ENCODE measurements at places on chromosomes 13 and 19.

DNA sequence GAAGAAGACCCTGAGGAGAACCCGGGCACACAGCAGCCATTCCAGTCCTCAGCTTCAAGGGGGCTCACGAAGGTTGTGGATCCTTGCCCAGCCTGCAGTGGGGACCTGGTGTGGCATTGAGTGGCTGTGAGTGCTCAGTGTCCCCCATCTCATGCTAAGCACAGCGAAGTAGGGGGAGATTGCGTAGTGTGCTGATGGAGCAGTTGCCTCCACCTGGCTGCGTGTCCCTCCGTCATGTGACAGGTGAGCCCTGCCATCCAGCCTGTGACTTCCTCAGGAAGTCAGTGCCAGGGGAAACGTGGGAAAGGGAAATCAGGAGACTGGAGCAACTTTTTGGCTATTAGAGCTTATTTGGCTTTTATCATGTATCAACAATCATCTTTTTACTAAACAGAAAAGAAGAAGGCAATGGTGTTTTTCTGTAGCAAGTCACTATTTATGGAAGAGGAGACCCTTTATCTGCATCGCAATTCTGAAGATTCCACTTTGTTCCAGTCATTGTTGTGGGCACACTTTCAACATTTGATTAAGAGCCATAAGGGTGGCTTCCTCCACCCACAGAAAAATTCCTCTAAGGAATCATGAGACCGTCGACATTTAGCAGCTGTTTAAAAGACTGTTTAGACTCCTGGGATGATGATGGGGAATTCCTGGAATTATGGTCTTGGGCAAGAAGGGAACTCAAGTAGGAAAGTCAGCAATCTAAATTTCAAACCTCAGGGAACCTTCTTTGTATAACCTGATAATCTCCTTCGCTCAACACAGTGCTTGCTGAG is 126.8 kb upstream of the SPATA13 start:
- DNase-seq, result no peak

GRCh38 chr13:111209613-111210012 is 94.5 kb downstream of the ARHGEF7 start:
- DNase-seq, result no peak

DNA sequence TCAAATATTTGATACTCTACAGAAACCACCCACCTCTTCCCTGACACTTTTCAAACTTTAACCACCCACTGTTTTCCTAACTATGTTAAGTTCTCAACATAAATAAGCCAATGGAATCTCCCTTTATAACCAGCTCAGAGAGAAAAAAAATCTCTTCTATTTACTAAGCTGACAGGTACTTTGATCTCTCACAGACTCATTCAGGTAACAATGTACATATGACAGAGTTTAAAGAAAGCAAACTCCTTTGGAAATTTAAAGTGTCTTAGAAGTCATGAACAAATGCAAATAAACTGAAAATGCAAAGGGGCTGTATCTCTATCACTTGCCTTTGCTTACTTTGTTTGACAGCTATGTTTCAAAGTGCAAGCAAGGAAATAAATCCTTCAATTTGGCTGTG is 109.3 kb downstream of the KLF12 start:
- no peak for DNase-seq

GRCh38 chr13:20369886-20370361 is 137.8 kb upstream of the GJB6 start:
- DNase-seq, result no peak

DNA sequence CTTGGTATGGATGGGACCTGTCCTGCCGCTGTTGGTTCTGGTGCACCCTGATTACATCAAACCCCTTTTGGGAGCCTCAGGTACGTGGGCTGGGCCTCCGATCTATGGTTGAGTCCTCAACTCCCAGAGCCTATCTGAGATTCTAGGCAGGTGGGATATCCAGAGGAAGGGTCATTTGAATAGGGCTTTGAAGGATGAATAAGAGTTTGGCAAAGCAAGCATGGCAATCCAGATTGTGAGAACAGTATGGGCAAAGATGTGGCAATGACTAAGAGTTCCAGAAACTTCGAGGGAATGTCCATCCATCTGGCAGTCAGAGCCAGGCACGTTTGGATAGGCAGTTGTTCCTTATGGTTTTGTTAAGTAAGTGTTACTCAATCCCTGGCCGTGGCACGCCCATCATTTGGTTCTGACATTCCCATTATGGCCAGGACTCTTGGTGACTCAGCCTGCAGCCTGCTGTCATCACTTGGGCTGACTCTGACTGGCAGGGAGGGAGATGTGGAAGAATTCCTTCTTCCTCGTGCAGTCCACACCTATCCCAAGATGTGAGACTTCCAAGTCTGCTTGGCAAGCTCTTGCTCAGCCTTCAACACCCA is 21.5 kb downstream of the CYP4F22 start:
- DNase-seq, result no peak

DNA sequence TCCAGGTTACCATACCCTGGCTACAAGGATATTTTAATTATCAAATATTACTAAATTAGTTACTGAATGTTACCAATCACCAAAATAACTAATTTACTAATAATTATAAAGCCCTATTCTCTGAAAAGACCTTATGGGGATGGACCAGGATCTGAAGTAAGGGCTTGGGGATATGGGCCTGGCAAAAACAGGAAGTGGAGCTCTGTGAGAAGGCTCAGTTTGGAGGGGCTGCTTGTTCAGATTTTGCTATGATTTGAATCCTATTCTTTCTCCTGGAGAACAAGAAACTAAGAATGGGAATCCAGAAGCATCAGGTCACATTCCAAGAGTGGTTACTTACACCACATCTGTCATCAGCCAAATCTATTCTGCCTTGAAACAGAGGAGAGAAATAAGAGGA is 148.1 kb downstream of the DNAJC15 start:
- no peak for DNase-seq

DNA sequence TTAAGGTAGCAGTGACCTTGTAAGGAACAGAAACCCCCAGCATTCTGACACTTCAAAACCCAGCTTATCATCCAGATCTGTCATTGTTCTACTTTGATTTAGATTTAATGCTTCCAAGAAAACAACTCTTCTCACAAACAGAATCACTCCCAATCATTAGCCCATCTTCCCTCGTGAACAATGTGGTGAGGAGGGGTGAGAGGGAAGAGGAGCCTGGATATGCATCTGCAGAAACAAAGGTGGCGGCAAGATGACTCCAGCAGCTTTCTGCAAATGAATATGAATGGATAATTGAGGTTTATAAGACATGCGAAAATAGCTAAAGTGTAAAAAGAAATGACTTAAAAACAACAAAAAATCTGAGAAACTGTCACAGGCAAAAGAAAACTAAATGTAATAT is 859.9 kb upstream of the SLC10A2 start:
- no peak for DNase-seq

DNA sequence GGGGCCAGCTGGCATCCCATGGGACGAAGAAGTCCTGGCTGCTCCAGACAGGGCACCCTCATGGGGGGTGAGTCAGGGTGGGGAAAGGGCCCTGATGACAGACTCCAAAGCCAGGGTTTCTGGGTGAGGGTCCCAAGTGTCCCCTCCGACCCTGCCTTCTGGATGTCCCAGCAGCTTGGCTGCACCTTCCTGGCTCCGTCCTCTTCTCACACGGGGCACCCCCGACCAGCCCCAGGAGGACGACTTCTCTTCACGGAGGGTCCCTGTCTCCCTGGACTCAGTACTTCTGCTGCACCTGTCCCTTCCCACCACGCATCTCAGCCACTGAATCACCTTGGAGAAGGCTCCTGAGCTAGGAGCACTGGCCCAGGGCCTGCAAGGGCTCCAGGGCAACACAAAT is 19.9 kb downstream of the MIER2 start:
- no peak for DNase-seq

GRCh38 chr13:25455146-25455545 is 83.4 kb downstream of the ATP8A2 start:
- no peak for DNase-seq

DNA sequence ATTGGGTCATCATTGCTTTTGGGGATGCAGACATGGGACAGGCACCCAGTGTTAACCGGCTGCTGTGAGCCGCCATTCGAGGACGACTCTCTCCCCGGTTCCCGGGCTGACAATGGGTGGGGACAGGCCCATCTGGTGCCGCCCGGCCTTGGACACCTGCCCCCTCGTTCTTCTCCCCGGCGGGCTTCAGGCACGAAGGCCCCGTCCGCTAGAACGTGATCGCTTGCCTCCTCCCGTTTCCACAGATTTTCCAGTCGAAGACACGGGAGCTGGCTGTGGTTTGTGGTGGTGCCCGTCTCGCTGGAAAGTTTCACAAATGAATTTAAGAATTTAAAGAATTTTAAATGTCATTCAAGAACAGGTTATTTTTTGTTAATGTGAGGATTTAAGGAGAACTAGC is 2.0 kb downstream of the PALM start:
- DNase-seq, result no peak

DNA sequence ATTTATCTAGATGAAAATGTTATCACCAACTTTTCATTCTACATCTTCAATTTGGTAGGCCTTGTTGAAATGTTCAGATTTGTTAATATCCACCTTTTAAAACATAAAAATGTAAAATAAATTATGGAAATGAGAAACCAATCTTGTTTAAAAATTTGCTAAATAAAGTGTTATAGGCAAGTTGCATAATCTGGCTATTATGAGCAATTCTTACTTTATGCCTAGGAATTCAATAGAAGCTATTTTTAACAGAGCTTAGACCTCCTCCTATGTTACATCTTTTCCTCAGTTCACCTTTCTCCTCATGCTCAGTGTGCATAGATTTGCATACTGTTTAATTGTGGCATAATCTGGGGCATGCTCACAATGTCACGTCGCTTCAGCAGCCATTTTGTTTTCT is 87.9 kb upstream of the POSTN start:
- no peak for DNase-seq

Data from hematopoietic multipotent progenitor cell treated with erythropoietin and hydrocortisone succinate and interleukin-3 and kit ligand, for 8 days (in vitro differentiated cells).